ENCODE measurements at places on chromosomes 16 and 17.

- no peak for DNase-seq
Observed at GRCh38 chr17:82697808-82698064, 762 bp downstream of the RAB40B start.

DNA sequence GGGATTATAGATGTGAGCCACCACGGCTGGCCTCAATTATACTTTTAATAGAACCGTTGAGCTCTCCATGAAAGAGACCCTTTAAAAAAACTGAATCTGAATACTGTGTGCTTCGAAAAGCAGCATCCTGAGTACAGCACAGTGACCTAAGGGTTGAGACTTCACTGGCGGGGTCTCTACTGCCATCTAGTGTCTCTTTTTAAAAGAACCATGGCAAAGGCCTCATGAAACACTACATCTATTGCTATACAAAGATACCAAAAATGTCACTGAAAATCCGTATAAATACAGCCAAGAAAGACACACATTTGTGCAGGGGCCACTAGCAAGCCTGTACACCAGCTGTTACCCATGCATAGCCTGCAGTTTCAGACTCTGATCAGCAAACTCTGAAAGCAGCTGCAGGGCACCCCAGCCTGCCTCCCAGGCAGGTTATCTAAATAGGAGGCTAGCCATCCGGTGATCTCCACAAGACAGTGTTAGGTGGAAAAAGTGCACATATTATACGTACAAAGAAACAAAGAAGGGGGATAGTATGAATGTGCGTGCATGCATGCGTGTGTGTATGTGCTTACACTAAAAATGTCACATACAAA, 35.3 kb downstream of the NPLOC4 start:
- peak; percentile 81 for DNase-seq

DNA sequence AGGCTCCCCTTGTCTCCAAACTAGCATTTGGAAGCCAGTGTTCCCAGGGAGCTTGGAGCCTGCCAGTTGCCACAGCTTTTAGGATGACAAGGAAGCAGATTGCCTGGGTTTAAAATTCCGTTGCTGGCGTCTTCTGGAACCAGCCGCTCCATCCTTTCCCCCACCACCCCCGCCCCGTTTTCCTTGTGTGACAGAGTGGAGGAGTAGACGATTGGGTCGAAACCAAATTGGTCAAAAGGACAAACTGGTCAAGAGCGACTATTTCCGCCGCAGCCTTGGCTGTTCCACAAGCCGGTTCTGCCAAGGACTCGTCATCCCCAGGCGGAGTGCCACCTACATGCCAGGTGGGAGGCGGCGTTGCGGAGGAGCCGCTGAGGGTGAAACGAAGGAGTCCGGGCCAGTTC, 91.1 kb downstream of the RPA1 start:
- DNase-seq, result peak; percentile 98

GRCh38 chr17:42873315-42873714, 22.3 kb downstream of the AOC3 start:
- no peak for DNase-seq

GRCh38 chr17:43330876-43331639, 67.7 kb upstream of the ARL4D start:
- DNase-seq, result peak; percentile 14

DNA sequence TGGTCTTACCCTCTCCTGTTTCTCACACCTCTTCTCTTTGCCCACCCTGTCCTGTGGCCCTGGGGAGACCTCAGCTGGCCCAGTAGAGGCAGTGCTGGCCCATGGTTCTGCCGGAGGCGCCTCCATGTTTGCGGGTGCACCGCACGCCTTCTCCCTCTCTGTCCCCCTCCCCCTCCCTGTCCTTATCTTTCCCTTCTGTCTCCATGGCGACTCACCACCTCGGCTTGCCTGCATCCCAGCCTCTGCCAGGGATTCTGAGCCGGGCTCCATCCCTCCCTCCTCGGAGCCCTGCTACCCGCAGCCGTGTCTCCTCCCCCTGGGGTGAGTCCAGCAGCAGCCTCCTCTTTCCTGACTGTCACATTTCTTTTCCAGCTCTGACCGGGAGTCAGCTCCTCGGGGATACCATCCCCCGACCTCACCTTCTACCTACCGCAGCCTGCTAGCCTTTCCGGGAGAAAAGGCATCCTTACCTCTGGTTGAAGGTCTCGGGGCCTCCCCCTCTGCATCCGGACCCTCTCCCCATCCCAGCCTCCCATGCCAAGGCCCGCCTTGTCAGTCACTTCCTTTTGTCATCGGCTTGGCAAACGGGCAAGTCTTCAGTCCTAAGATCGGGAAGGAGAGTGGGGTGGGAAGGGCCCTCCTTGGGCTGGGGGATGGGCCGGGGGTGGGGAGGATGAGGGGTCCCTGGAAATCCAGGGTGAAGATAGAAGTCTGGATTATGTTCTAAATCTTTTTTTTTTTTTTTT, at the start of gene RNF112:
RNF112 (plus strand) TSS at position 358 of the 746 bp plus-strand sequence; CDS start at position 535, 177 bp downstream.
- DNase-seq, result peak; percentile 93

GRCh38 chr17:77365584-77366186, 224.9 kb downstream of the SEC14L1 start:
- peak; percentile 31 for DNase-seq

DNA sequence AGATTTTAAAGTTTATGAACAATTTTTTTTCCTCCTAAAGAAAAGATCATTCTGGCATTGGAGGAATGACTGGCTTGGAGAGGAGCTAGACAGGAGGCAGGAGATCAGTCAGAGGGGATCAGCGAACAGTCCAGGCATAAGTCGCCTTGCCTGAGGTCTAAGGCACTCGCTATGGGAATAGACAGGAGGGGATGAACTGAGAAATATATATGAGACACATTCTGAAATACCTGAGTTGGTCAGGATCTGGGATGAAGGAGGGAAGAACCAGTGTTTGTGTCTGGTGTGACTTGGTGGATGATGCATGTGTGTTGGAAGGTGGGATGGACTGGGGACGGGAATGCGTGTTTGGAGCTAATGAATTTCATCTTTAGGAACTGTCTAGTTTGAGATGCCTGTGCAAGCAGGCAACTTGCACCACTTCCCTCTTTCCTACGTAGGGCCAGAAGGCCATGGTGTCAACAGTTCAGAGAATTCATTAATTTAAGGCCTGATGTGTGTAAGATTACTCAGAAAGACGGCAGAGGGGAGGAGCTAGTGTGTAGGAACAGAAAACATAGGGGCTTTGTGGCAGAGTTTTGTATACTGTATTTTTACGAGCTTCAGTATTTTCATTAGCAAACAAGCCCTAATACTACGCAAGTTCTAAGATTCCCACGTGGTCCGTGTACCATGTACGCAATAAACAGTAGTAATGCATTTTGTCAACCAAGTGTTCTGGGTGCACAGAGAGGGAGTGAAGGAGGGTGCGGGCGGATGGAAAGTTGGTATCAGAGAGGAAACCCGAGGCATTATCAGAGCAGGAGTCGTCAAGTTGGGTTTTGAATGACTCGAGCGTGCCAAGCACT, 825 bp downstream of the HEATR6 start:
- peak; percentile 27 for DNase-seq

DNA sequence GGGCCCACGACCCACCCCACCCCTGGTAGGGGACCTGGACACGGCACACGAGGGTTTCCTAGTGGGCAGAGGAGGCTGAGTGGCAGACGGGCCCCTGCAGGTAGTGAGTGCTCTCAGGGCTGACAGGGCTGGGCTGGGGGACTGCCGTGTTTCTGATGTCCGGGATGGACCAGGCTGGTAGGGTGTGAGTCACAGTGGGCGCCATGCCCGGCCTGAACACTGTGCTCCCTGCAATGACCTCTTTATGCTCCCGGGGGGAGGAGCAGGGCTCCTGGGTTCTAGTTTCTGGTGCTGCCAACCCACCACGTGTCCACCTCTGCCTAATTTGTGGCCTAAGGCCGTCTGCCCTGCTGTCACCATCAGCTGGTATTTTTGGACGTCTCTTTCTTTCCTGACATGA, 26.3 kb downstream of the ARHGAP23 start:
- peak; percentile 65 for DNase-seq

DNA sequence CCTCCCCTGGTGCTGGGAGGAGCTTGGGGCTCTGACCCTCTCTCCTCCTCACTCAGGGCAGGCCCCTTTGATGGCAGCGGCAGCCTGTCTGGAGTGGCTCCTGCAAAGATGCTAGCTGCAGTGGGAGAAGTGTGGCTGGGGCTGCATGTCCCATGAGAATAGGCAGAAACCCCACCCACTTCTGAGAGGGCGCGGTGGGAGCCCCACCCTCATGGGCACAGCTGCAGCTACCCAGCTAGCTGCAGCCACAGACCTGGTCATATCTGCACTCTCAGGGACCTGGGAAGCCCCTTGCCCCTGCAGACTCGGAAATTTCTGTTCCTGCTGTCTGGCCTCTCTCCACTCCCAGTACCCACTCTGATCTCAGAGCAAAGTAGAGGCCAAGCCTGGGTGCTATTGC, 72.2 kb upstream of the BRD7 start:
- DNase-seq, result no peak

- no peak for DNase-seq
Observed at GRCh38 chr17:72205822-72206221, 85.0 kb downstream of the SOX9 start.

DNA sequence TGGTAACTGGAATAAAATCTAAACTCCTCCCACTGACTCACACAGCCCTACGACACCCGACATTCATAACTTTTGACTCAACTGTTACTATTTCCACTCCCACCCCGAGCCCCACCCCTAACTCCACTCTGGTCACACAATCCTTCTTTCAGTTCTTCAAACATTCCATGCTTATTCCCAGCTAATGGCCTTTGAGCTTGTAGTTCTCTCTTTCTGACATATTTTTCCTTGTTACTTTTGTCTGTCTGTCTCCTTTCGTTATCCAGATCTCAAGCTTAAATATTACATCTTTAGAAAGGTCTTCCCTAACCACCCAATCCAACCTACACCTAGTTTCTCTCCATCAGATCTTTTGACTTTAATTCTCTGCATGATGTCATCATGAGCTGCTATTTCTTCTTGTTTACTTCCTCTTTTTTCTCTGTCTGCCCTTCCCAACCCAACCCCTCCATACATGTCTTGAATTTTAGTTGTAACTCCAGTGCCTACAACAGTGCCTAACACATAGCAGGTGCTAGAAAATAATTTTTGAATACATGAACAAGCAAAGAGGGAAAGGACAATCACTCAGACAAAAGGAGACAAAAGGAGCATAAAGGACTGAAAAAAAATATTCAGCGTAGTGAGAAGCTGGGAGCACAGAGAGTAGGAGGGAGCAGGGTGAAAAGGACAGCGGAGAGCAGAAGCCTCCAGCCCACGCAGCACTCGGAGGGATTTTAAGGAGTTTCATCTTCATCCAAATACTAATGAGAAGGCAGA, 65.2 kb upstream of the SMIM36 start:
- DNase-seq, result no peak

DNA sequence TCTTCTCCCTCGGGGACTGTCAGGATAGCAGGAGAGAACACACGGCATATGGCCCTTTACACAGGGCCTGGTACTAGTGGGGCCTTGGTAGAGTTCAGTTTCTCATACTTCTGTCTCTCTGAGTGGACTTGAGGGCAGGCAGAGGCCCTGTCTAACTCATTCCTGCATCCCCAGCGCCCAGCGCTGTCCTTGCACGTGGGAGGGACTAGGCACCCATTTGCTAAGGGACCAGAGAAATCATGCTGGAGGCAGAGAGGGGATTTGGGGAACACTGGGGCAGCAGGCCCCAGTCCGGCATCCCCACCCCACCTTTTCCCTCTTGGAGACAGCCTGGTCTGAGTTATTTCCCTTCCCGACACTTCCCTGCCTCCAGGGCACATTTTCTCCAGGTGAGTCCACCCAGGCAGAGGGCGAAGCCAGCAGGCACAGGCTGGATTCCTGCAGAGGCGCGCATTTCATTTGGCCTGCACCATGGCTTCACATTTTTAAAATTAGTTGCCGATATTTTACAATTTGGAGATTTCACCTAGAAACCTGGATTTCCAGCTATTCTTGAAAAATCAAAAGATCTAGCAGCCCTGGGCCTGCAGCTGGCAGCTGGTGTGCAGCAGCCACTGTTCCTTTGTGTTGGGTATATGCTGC, 9.7 kb upstream of the NKD1 start:
- DNase-seq, result no peak

DNA sequence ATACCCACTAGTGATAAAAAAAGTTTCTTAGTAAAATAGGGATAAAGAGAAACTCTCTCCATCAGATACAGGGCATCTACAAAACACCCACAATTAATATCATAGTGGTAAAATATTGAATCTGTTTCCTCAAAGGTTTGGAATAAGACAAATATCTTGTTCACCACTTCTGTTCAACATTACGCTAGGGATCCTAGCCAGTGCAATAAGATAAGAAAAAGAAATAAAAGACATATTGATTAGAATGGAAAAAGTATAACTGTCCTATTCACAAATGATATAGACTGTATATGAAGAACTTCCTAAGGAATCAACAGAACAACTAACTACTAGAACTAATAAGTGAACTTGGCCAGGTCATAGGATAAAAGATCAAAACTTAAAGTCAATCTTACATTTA, 12.9 kb downstream of the LPCAT2 start:
- DNase-seq, result no peak

DNA sequence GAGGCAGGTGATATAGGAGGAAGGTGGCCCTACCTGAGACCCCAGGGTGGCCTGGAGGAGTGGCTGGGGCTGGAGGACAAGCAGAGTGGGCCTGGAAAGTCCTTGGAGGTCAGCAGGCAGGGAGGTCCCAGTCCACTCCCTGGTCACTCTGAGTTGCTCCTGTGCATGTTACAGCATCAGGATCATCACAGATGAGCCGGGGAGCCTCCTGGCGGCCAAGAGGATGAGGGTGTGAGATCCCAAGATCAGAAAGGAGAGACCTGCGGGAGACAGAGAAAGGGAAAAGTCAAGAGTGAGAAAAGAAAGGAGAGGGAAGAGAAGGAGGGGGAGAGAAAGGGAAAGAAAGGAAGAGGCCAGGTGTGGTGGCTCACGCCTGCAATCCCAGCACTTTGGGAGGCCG, 71.7 kb downstream of the MRM1 start:
- no peak for DNase-seq

GRCh38 chr16:65773301-65773874, 593.1 kb upstream of the CDH5 start:
- DNase-seq, result no peak

DNA sequence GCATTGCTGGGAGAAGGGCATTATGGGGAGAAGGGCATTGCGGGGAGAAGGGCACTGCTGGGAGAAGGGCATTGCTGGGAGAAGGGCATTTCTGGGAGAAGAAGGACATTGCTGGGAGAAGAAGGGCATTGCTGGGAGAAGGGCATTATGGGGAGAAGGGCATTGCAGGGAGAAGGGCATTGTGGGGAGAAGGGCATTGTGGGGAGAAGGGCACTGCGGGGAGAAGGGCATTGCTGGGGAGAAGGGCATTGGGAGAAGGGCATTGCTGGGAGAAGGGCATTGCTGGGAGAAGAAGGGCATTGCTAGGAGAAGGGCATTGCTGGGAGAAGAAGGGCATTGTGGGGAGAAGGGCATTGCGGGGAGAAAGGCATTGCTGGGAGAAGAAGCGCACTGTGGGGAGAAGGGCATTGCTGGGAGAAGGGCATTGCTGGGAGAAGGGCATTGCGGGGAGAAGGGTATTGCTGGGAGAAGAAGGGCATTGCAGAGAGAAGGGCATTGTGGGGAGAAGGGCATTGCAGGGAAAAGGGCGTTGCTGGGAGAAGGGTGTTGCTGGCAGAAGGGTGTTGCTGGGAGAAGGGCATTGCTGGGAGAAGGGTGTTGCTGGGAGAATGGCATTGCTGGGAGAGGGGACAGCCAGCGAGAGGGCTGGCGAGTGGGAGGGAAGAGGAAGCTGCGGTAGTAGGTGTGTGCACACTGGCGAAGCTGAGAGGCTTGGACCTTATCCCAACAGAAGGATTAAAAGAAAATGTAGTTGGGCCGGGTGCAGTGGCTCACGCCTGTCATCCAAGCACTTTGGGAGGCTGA, 4.6 kb upstream of the PYDC1 start:
- DNase-seq, result no peak

- DNase-seq, result peak; percentile 94
Observed at GRCh38 chr17:48054238-48055185, 6.4 kb downstream of the NFE2L1 start.

- DNase-seq, result no peak
Observed at GRCh38 chr17:43737722-43738121, 20.9 kb downstream of the SOST start.
